ENCODE measurements at places on chromosomes 5 and 9. TPM values are rescaled to one million over a fixed set of nuclear protein-coding genes. Genes with fewer than 3 reads are reported as not detected.

- H3K27me3 ChIP-seq, result no peaks in the 10 kb centered on the region
- DNase-seq, result no peak
- no peak overlapping the region for H3K27ac ChIP-seq
- peaks cover 20% of the 10 kb centered on the region for H3K4me1 ChIP-seq
- no peaks in the 10 kb centered on the region for H3K36me3 ChIP-seq
These were observed 9.1 kb downstream of the FAT2 start for GRCh38 chr5:151581812-151582583.

DNA sequence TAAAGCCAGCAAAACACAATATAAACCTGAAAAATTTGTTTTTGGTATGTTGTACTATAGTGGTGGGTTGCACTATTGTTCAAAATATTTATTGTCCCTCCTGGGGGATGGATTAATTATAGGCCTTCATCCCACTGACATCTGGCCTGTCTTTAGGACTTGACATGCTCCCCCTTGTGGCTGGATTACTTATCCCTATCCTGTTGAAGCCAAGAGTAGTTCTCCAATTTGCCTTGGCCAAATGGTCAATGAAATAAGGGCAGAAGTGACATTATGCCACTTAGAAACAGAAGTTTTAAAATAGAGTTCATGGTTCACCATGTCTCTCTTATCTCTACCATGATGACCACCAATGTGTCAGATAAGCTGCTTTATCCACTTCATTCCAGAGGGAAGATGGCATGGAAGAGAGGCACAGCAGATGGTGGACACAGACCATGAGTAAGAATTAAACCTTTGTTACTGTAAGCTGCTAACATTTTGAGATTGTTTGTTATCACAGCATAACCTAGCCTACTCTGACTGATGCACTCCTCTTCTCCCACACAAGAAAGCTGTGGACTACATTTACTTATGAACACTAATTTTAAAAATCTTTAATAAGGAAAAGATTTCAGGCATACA lies 29.2 kb upstream of the ARHGEF28 start:
- DNase-seq, result peak; percentile 29
- no peak overlapping the region for H3K4me3 ChIP-seq
- no peak overlapping the region for H3K27ac ChIP-seq
- H3K4me1 ChIP-seq, result no peaks in the 10 kb centered on the region
- H3K36me3 ChIP-seq, result peaks cover 2% of the 10 kb centered on the region
- H3K27me3 ChIP-seq, result no peaks in the 10 kb centered on the region

- no peak overlapping the region for H3K4me3 ChIP-seq
- DNase-seq, result no peak
- H3K27me3 ChIP-seq, result no peaks in the 10 kb centered on the region
- no peak overlapping the region for H3K27ac ChIP-seq
- no peaks in the 10 kb centered on the region for H3K4me1 ChIP-seq
These were observed 213.3 kb downstream of the TENT4A start for GRCh38 chr5:6926491-6927038.

- H3K4me3 ChIP-seq, result no peak overlapping the region
- H3K27ac ChIP-seq, result peak overlapping the region; percentile 36
- H3K4me1 ChIP-seq, result peaks cover 21% of the 10 kb centered on the region
- H3K36me3 ChIP-seq, result peaks cover 5% of the 10 kb centered on the region
These were observed 78.6 kb downstream of the SPRY4 start for GRCh38 chr5:142246258-142246657.

The FRMPD1 gene
- 0.14 TPM for total RNA-seq

Data from WTC11 (cell line).